ENCODE measurements at places on chromosomes 5 and 9.

DNA sequence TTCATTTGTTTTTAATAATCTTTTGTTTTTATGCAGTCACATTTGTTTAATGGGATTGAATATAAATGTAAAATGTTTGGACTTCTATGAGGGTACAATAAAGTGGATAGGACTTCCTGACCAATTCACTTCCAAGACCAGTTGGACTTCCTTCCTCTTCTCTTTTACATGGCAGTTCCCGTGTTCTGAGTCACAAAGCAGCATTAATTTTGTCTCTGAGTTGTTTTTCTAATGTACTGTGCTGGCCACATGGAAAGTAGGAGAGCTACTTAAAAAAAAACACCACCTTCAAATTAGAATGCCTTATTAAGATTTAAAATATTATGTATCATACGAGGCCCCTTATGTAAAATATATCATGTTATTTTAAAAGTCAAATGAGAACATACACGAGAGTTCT lies 87.3 kb downstream of the CCDC171 start:
- no peak for DNase-seq

- DNase-seq: no peak
These were observed 300.4 kb downstream of the DTWD2 start for GRCh38 chr5:118687661-118688621.

DNA sequence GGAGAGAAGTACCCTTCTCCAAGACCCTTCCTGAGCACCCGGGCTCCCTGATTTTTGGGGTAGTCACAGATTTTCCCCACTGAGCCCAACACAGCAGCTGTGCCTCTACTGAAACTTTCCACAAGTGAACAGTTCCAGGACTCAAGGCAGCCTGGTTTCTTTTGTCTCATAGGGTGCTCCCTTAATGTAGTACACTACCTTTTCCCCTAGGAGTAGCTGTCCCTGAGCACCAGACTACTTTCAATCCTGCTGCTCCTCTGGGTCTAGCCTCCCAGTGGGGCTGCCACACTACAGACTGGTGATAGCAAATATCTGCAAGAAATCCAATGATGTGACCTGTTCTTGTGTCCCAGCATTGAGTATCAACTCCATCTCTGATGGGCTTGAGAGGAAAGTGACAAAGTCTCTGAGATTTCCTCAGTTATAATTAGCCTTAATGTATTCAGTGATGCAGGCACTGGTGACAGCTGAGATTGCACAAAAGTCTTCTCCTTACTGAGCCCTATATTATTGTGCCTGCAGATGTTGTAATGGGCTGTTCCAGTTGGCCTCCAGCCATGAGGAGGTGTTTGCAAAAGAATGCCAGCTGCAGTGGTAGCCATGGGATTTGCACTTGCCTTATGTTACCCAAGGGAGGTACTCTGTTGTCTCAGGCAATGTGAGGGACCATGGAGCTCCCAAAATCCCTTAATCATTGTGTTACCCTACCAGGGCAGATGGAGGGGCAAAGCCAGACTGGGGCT lies 1802.5 kb downstream of the EFNA5 start:
- DNase-seq: peak; percentile 31

- DNase-seq: no peak
These were observed 271.3 kb downstream of the ZSWIM6 start for GRCh38 chr5:61603211-61603908.

- no peak for DNase-seq
These were observed 12.1 kb downstream of the PROP1 start for GRCh38 chr5:177983763-177984583.

DNA sequence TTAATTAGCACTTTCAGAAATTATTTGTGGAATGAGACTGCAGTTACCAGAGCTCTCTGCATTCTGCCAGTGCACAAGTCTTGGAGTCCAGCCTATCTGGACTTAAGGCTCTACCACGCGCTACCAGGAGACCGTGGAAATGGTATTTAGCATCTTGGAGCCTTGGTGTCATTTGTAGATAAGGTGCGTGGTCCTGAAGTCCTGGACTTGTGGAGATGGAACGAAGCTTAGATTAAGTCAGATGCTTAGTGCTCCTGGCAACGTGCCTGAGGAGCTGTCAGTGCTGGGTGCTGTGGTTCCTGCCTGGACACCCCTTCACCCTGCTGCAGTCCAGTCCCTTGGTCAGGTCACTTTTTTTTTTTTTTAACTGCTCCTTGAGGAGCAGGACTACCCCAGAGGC lies 59.7 kb downstream of the RCL1 start:
- no peak for DNase-seq

DNA sequence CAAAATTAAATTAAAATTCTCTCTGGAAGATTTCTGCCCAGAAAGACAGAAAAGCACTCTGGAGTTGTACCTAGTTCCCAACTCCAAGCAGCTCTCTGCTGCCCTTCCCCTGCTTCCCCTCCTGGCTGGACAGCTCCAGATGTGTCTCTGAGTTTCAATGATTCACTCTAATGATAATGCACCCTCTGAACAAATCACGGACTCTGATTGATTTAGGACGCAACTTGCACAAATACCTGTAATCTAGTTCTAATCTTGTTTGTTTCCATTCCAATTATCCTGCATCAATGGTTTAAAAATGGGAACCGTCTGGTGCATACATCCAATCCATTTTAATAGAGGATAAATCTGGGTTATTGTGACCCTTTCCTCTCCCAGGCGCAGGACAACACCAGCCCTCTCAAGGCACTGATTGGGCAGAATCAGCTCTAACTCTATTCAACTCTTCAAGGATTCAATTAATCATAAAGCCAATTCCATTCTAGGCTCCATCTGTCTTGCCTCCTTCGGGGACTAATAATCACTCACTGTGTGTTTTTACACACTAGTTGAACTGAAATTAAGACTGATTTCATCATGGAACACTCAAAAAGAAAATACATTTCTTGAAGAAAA lies 111.2 kb upstream of the LRRTM2 start:
- no peak for DNase-seq

All from NCI-H2081 (cell line).